Upper lobe of right lung (tissue), 1 donor: ENCODE measurements at places on chromosomes 7 and 10. TPM values are rescaled to one million over a fixed set of nuclear protein-coding genes. Genes with fewer than 3 reads are reported as not detected.

- DNase-seq = no peak
Measured at GRCh38 chr7:152850420-152850819, 90.9 kb downstream of the ACTR3B start.

The DGKI gene
- total RNA-seq = 0.67 TPM

- DNase-seq = no peak
Measured at GRCh38 chr10:29687421-29688164, 52.8 kb upstream of the SVIL start.

GRCh38 chr10:24378126-24378920, 169.4 kb downstream of the KIAA1217 start:
- no peak for DNase-seq

DNA sequence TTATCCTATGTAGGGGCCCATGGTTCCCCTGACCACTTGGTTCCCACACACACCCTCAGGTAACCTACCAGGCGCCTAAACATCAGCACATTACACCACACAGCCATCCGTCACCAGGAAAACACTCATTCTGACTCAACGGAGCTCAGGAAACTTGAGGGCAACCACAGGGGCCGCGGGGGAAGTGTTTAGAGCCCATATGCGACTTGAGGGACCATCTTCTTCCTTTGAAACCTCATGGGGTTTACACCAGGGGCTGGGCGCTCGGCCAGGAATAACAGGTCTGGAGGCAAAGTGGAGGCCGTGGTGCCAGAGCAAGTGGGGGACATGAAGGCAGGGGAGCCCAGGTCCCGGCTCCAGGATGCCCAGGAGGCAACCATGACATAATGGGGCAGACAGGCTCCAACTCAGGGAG, 1.5 kb downstream of the STX1A start:
- DNase-seq = no peak

DNA sequence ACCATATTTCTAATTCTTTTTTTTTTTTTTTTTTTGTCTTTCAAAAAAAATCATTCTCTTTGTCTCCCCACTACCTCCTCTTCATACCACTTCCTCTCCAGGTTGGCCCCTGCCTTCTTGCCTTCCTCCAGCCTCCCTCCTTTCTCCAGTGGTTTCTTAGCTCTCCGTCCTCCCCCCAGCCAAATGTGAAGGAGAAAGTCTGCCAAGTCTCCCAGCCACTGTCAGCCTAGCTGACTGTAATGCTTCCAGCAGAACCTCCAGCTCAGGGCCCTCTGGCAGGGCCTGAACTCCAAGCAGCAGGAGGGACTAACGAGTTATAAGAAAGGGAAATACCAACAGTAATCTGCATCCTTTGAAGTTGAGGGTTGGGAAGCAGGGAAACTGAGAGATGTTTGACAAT, 35.5 kb upstream of the BICC1 start:
- no peak for DNase-seq

DNA sequence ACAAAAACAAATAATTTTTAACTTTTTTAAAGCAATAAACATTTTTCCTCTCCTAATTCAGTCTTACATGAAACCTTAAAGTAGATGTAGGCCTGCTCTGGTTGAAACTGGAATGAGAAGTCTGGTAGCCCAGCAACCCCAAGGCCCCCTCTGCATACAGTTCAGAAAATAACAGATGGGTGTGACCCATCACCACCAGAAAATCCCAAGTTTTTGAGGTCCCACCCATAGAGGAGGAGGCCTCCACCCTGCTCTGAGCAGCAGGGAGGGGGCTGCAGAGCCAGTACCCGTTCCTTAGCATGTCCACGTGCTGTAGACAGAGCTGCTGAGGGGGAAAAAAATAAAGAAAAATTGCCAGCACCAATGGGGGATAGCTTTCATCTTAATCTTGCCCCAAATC, 122.7 kb downstream of the WNT2 start:
- no peak for DNase-seq

The MEIG1 gene
- not detected for total RNA-seq

- DNase-seq = peak; percentile 37
Measured at GRCh38 chr10:1567152-1567551, 170.2 kb downstream of the ADARB2 start.

- DNase-seq = peak; percentile 95
Measured at GRCh38 chr7:73770002-73770859, at the start of gene CLDN3. Gene CLDN3, minus strand, starts transcription at chr7:73770270. Its CDS starts 221 bp downstream, at chr7:73770049.

The TFEC gene
- 29.8 TPM for total RNA-seq

The SLIT1 gene
- 0.23 TPM for total RNA-seq

DNA sequence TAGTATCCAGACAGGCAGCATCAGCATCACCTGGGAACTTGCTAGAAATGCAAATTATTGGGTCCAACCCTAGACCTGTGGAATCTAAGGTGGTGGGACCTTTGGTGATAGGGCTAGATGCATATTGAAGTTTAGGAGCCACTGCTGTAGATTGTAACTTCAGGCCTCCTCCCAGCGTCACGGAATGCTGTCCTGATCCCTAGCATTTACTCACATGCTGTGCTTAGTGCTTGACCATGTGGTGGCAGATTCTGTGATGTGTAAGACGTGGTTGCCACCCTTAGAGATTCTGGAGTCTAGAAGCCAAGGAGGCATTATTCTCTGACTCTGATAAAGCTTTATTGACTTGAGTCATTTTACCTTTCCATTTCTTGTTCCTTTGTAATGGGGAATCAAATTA, 13.5 kb downstream of the AHR start:
- DNase-seq = no peak

DNA sequence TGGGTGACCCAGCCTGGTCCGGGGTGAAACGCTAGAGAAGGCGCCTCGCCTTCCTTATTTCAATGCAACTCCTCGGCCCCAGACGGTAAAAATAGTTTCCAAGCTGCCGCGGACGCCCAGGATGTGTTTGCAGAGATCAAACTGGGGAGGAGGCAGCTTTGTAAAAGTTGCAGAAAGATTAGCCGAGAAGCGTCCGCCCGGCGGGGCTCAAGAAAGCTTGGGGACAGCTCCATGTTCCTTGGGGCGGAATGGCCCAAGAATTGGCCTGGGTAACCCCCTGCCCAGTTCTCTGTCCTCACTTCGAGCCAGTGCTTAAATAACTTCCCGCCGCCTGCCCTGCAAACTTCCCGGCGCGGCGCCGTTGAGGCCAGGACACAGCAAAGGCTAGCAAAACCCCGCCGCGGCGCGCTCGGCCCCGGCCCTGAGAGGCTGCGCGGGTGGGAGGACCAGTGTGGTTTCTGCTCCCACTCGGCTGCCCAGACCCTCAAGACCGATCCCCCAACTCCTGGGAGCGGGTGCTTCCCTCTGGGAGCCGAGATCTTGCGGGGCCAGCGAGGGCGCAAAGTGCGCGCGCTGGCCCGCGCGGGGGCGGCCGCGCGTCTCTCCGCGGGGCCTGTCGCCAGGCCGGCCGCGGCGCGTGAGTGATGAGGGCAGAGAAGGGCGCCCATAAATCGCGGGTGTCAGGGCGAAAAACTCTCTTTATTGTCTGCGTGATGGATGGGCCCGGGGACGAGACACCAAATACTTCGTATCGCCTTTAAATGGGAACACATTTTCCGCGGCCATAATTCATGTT, 6.3 kb upstream of the ZNF503 start:
- DNase-seq = peak; percentile 78

GRCh38 chr10:83199374-83199773, 939.9 kb upstream of the GHITM start:
- DNase-seq = no peak

DNA sequence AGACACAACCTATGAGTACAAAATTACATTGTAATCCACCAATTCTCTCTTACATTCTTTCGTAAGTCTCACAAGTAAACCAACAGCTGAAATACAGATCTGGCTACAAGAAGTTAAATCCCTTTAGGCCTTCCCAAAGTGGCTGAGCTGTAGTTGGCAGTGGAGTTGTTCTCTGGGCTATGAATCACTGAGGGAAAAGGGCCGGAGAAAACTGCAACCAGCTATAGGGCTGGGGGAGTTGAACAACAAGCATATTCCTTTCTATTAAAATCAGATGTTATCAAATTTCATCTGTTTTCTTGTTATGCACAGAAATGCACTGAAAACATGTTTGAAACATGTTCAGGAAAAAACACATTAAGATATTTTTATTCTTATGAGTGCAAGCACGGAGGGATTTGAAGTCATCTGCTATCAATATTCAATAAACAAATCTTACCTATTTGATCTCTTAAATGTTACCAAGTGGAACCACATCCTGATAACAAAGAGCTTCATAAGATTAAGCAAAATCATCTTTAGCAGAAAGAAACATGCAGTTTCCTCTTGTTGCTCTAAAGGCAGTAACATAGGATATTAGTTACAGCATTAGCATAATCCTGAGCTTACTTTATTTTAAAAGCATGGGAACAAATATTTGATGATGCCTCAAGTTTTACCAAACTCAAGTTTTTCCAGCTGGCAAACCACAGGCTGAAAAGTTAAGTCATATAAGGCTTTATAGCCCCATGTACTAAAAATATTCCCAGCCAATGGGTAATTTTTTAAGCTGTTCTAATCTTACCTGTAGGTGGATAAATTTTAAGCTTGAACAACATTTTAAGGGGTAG, 212.7 kb downstream of the TAX1BP1 start:
- no peak for DNase-seq

- no peak for DNase-seq
Measured at GRCh38 chr10:88236121-88236743, 346.9 kb downstream of the RNLS start.

GRCh38 chr7:44062180-44062902, 3.0 kb downstream of the PGAM2 start:
- DNase-seq = peak; percentile 52
